ENCODE measurements at places on chromosomes 5 and 9.

- DNase-seq = no peak
Observed at GRCh38 chr5:138466125-138466899, 1.0 kb downstream of the EGR1 start.

DNA sequence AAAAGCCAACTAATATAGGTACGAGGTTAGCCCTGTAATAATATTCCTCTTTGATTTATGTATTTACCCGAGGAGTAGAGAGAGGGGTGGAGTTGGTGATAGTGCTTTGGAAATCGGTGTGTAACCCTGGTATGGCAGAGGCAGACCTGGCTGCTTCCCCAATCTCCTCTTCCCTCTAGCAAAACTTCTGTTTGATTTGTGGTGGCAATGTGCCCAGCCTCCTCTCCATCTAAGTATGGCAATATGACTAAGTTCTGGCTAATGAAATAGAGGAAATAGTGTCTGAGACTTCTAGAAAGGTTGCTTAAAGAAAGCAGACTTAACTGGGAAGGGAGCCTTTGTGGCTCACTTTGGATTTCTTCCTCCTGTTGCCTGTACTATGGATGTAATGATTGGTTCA, 491.1 kb downstream of the ENC1 start:
- DNase-seq = no peak

GRCh38 chr5:36089989-36090388, 23.3 kb upstream of the UGT3A2 start:
- no peak for DNase-seq

DNA sequence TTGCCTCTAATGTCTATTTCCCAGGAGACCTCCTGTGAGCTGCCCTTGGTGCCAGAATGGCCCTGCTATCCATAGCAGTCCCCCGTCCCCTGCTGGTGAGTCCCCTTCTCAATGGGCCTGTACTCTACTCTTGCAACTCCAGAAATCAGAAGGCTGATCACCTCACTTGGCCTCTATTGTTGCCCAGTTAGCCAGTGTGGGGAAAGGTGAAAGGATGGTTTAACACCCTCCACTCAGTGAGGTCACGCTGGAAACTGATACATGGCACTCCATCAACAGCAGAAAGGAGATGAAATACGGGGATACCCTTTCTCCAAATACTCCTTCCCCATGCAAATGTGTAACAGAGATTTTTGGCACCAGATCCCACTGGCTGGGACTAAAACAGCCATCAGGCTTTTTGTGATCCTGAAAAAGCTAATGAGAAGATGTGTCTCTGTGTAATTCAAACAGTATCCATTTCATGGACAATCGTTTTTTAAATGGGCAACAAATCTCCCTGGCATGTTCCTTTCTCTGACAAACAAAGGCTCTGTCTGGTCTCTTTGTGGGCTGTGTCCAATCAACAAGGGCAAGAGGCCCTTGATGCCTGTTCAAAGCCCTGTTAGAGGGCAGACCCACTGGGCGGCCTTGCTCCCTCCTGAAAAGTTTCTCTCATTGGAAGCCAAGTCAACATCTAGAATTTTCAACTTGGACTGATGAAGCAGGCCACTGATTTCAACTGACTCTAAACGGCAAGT, 343.7 kb downstream of the SPOCK1 start:
- DNase-seq = no peak

GRCh38 chr9:14251154-14252071, 62.5 kb downstream of the NFIB start:
- peak; percentile 64 for DNase-seq

DNA sequence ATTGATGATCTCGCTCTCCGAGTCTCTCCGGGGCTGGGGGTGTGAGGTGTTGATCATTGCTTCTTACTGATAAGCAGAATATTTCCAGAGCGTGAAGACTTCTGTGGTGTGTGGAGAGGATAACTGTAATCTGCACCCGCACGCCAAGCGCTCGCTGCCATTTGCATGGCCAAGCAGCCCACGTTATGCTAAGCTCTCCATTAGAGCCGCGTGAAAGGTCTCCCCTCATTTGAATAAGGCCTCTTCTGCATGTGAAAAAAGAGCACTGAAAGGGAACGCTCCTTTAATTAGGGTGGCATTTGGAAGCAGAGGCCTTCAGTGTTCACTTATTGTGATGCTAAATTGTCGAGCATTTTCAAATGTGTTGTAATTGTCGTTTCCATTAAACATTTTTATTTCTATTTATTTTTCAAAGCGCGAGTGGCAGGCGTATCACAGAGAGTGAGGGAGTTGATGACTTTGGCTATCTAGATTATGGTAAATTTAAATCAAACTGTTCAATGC, 163.6 kb upstream of the IRX2 start:
- no peak for DNase-seq

DNA sequence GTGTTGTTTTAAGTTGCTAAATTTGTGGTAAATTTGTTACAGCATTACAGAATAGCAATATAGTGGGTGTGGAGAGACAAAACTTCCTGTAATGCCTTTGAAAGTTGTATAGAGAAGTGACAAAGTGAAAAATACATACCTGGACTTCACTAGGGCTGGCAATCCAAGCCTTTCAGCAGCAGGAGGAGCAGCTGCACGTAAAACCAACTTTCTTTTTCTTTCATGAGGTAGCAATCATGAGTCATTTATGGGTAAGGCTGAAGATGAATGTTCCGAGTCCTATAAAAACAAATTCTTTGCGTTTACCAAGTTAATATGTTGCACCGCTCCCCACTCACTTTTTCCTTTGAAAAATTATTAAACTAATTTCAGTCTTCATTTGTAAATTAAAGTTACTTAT, 1138.2 kb downstream of the TAF11L14 start:
- no peak for DNase-seq

- DNase-seq = no peak
Observed at GRCh38 chr9:5879419-5880181, 11.1 kb upstream of the MLANA start.

DNA sequence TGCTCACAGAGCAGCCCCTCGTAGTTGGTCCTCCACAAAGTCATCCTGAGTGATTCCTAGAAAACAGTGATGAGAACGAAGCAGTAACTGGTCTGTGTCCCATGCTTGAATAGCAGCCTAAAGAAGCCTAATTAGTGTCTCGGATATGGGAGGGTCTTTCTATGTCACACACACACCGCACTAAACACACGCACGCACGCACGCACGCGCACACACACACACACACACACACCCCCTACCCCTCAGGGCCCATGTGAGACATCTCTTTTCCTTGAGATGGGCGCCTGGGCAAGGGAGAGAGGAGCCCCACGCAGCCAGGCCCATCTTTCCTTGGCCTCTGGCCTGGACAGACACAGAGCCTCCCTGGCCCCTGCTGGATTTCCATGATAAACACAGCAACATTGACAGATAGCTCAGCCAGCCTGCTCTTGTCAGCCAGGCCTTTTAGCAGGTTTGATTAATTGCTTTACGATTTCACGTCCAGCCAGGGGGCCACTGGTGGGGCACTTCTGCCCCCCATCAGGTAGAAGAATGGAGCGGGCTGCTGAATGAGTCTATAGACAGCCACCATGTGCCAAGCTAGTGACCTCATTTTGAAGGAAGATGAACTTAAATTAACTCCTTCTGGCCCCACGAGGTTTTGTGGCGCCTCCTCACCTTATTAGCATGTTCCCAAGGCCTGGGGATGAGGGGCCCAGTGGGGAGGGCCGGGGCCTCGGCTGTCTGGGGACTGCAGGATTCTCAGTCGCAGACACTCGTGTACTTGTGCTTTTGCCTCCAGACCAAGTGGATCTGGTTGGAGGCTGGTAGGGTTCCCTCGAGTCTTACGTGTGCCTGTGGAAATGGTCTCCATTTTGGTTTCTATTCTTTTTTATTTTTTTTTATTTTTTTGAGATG, 36.2 kb upstream of the PRDM12 start:
- DNase-seq = no peak
